Stimulated activated CD8-positive, alpha-beta memory T cell treated with anti-CD3 and anti-CD28 coated beads, Interleukin-4, amount 100 ng/mL, for 1 hour (primary cell): ENCODE measurements at places on chromosomes 4 and X.

DNA sequence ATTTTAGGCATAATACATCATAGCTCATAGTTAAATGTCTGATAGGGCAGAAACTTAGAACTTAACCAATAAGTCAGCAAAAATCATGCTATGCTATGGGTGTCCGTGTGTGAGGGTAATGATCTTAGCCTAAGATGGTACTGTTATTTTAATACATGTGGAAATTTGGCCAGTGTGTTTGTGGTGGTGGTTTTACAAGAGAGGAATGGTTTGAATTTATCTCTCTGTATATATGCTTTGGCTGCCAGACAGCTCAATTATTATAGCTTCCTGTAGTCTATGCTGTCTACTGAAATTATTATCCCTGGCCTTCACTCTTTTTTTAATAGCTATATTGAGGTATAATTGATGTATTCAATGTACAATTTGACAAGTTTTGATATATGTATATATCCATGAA is 21.3 kb downstream of the ZNF330 start:
- DNase-seq, result no peak

- no peak for DNase-seq
Measured at GRCh38 chr4:97548943-97549583, 594.2 kb downstream of the STPG2 start.

DNA sequence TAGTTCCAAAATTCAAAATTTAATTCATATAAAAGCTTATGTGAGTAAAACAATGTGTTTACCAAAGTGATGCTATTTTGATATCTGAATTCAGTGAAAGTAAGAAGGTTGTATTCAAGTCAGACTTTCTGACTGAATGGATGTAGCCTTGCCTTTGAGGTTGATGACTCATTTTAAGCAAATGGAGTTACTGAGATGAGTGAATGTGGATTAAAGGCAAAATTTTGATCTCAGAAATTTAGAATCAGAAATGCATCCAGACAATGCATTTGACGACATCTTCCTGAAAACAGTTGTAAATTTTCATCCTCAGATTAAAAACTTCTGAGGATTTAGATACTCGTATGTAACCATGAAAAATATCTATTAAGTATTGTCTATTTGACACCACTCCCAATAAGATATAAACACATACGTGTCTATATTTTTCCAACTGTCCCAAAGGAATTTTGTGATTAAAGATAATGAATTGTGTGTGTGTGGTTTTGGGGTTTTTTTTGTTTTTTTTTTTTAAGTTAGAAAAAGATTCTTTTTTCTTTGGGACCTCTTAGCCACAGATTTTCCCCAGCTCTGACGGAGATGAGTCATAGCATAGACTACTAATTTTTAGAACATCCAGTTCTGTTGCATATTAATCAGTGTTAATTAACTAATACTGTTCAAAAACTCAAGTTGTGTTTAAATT is 34.4 kb downstream of the NFKB1 start:
- DNase-seq, result no peak

DNA sequence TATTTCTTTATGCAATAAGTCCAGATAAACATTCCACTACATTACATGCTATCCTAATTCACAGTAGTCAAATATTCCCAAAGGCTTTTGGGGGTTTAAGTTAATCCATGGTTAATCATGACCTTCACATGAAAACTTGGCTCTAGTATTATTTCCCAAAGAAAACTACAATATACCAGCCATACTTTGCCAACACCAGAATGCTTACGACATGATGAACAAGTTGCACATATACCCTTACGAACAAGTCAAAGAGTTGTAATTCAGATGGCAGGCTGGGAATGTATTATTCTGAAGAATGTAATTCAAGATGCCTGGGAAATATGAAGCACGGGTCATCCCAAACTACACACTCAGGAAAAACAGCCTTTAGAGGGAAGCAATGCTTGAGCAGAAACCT is 499.6 kb downstream of the PPARGC1A start:
- DNase-seq, result no peak

- no peak for DNase-seq
Measured at GRCh38 chr4:149718500-149718899, 97.1 kb downstream of the IQCM start.

DNA sequence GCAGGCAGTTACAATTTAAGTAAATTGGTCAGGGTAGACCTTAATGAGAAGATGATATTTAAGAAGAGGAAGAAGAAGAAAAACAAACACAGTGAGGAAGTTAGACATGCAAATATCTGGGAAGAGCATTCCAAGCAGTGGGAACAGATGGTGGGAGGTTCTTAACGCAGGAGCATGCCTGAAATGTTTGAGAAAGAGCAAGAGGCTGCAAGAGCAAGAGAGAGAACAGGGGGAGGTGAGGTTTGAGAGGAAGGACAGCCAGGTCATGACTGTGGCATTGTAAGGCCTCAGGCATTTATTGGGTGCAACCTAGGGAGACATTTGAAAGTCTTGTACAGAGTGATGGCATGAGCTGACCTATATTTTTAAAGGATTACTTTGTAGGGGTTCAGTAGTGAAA is 136.0 kb downstream of the UGT8 start:
- DNase-seq, result no peak

DNA sequence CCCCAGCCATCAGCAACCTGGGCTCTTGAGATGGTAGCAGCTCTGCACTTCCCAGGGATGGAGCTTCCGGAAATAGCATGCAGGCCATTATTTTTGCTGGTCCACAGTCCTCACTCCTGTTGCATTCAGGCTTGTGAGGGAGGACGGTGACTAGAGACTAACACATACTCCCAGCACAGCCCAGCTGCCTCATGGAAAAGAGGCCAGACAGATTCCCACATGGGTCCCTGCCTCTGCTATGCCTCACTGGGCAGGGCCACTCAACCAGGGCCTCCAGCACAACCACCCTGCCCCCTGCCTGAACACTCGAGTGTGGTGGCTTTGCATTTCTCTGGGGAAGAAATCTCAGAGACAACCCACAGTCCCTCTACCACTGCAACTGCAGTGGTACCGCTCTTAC is 1195.1 kb downstream of the PCDH18 start:
- DNase-seq, result no peak

DNA sequence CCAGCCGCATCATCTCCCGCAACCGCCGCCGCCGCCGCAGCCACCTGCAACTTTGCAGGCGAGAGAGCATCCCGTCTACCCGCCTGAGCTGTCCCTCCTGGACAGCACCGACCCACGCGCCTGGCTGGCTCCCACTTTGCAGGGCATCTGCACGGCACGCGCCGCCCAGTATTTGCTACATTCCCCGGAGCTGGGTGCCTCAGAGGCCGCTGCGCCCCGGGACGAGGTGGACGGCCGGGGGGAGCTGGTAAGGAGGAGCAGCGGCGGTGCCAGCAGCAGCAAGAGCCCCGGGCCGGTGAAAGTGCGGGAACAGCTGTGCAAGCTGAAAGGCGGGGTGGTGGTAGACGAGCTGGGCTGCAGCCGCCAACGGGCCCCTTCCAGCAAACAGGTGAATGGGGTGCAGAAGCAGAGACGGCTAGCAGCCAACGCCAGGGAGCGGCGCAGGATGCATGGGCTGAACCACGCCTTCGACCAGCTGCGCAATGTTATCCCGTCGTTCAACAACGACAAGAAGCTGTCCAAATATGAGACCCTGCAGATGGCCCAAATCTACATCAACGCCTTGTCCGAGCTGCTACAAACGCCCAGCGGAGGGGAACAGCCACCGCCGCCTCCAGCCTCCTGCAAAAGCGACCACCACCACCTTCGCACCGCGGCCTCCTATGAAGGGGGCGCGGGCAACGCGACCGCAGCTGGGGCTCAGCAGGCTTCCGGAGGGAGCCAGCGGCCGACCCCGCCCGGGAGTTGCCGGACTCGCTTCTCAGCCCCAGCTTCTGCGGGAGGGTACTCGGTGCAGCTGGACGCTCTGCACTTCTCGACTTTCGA is 654 bp downstream of the ATOH1 start:
- DNase-seq, result no peak

GRCh38 chr4:151012820-151013219 is 2.3 kb downstream of the LRBA start:
- no peak for DNase-seq

- DNase-seq, result no peak
Measured at GRCh38 chr4:24321616-24322015, 262.7 kb downstream of the DHX15 start.

- DNase-seq, result no peak
Measured at GRCh38 chr4:52098618-52099017, 47.5 kb downstream of the SPATA18 start.

DNA sequence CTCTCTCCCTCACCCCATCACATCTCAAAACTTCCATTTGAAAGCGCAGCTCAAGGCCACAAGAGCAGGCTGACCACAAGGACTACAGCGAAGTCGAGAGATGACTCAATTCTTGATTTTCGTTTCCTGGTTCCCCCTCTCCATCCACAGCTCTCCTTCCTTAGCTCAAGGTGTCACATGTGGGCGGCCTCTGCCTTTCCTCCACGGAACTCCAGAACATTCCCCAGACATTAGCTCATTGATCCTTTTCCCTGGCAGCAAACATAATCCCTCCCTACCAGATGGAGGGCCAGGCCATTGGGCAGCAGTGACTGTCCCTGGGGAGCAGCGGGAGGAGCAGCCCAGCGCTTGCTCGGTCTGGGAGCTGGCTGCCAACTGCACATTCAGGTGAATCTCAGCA is 56.3 kb downstream of the CCDC149 start:
- no peak for DNase-seq

DNA sequence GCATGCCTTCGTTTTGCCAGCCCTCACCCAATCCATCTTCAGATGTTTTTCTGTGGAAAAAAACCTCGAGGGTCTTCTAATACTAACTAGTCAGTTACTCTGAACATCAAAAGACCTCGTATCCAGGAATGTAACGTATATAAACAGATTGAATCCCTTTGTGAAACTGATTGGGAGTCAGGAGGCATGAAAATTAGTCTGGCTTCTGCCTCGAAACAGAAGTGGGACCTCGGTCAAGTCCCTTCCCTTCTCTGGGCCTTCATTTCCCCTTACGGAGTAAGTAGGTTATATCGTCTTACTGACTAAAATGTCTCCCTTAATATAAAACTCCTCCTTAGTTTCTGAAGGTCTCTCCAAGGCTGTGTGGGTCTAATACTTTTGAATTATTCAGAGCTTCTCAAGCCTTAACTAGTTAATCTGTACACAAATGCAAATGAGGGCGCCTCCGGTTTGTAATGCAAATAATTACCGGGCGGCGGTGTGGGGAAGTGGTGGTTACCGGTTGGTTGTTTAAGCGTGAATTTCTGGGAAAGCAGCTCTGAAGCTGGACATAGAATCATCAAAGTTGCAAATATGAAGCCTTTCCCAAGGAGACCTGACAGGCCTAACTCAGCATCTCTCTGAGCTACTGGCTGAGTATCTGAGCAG is 11.4 kb upstream of the NKRF start:
- no peak for DNase-seq

DNA sequence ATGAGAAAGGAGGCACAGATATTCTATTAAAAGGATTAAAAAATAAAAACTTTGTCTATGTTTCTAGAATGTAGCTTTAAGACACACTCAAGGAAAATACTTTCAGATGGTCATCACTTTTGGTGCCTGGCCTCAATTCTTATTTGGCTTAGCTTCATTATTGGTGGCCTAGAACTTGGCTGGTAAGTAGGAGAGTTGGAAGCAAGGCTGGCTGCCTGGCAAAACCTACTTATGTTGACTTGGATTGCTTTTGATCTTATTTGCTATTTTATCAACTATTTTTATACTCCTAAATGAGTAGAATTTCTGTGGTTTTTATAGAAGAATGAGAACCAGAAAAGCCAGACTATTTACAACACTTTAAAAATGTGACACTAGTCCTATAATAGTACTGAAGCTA is 35.3 kb upstream of the JADE3 start:
- no peak for DNase-seq

- DNase-seq, result no peak
Measured at GRCh38 chrX:85882601-85883000, 164.8 kb downstream of the CHM start.

DNA sequence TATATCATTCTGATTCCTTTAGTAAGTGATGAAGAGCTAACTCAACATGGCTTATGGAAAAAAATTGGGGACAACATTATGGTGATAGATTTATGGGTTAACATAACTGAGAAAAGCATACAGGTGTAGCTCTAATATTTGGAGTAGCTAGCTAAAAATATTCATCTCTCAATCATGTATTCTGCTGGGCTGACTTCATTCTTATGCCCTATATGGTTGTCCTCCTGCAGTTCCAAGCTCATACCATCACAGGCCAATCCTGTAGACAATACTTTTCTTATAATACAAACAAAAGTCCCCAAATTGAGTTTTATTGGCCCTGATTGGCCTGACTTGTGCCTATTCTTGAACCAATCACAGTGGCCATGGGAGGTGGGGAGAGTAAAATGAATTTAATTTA is 6.7 kb upstream of the FAM241A start:
- no peak for DNase-seq

DNA sequence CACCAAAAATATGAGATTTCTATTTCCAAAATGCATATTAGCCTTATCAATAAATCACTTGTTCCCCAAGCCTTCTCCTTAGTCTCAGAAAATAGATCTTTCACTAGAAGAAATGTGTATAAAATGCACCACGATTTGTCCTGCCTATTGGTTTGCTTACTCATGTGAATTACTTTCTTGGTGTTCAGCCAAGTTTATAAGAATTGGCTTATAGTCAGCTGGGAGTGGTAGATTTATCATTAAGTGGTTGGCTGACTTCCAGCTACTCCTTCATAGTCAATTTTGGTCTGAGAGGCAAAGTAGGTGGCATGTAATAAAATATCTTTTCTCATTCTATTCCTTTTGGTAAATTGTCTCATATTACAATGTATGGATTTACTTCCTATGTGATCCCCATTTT is 1.3 kb downstream of the SULT1E1 start:
- DNase-seq, result no peak

DNA sequence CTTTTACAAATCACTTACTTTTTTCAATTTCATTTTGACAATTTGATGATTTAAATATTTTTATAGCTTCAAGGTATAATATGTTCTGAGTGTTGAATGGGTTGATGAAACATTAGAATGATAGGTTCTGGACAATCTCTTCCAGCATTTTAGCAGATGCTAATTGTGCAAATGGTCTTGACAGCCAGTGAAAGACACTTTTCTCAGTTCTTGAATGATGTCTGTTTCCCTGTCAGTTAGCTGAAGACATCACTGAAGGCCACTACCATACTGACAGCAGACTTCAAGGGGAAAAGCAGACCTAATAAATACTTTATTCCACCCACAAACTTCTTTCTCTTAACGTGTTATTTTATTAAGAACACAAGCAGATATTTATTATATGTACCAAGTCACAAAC is 498.6 kb downstream of the GRXCR1 start:
- DNase-seq, result no peak
